CD4-positive, alpha-beta memory T cell (primary cell): ENCODE measurements at places on chromosomes 12 and 14. TPM values are rescaled to one million over a fixed set of nuclear protein-coding genes. Genes with fewer than 3 reads are reported as not detected.

SOX5 gene
- not detected for total RNA-seq

DLK1 gene
- total RNA-seq, result not detected

CMTM5 gene
- not detected for total RNA-seq

TXNDC16 gene
- total RNA-seq, result 7.6 TPM

VWF gene
- 0.03 TPM for total RNA-seq

STON2 gene
- not detected for total RNA-seq

ZFP36L1 gene
- 227 TPM for total RNA-seq

TSPAN19 gene
- not detected for total RNA-seq

CCDC59 gene
- 60.4 TPM for total RNA-seq

FAM90A1 gene
- total RNA-seq, result not detected

AQP6 gene
- not detected for total RNA-seq

SLC6A15 gene
- total RNA-seq, result not detected

KLRK1 gene
- 1.4 TPM for total RNA-seq

LHX5 gene
- total RNA-seq, result not detected

SLC25A47 gene
- not detected for total RNA-seq

PPM1A gene
- 48.5 TPM for total RNA-seq

KLRB1 gene
- 62.2 TPM for total RNA-seq

C12orf54 gene
- not detected for total RNA-seq

CCDC60 gene
- not detected for total RNA-seq

PCED1B gene
- 49.0 TPM for total RNA-seq

WIF1 gene
- not detected for total RNA-seq

REP15 gene
- total RNA-seq, result not detected

SYCP3 gene
- total RNA-seq, result 0.23 TPM

CCDC196 gene
- total RNA-seq, result not detected

KCNC2 gene
- not detected for total RNA-seq

P2RX2 gene
- total RNA-seq, result not detected

NOS1 gene
- total RNA-seq, result not detected

HHIPL1 gene
- 0.35 TPM for total RNA-seq

GRIN2B gene
- not detected for total RNA-seq

MYF6 gene
- not detected for total RNA-seq

NDRG2 gene
- 32.4 TPM for total RNA-seq

ETFBKMT gene
- total RNA-seq, result 1.8 TPM

SYNDIG1L gene
- not detected for total RNA-seq

ACOT6 gene
- total RNA-seq, result not detected

ACOT4 gene
- total RNA-seq, result 1.2 TPM

SERPINA5 gene
- not detected for total RNA-seq

SLC6A13 gene
- total RNA-seq, result 0.32 TPM

TOMM20L gene
- total RNA-seq, result not detected

ADAM21 gene
- total RNA-seq, result not detected

SLC2A14 gene
- total RNA-seq, result 3.5 TPM

NEUROD4 gene
- total RNA-seq, result 0.09 TPM

LRP1-AS gene
- not detected for total RNA-seq

KCNA5 gene
- total RNA-seq, result not detected

TBX3 gene
- not detected for total RNA-seq

MTHFD1 gene
- total RNA-seq, result 27.9 TPM

DAO gene
- not detected for total RNA-seq

IRAK3 gene
- 0.44 TPM for total RNA-seq

FGF6 gene
- total RNA-seq, result not detected

CMA1 gene
- not detected for total RNA-seq

OTX2 gene
- not detected for total RNA-seq

TAS2R42 gene
- not detected for total RNA-seq
